ENCODE measurements at places on chromosomes 3 and 15. TPM values are rescaled to one million over a fixed set of nuclear protein-coding genes. Genes with fewer than 3 reads are reported as not detected.
A peak's percentile ranks its signal among the peaks of the same experiment; 100 is the strongest.

PTX3 gene
- total RNA-seq: 0.11 TPM

LEKR1 gene
- total RNA-seq: 0.68 TPM

DNA sequence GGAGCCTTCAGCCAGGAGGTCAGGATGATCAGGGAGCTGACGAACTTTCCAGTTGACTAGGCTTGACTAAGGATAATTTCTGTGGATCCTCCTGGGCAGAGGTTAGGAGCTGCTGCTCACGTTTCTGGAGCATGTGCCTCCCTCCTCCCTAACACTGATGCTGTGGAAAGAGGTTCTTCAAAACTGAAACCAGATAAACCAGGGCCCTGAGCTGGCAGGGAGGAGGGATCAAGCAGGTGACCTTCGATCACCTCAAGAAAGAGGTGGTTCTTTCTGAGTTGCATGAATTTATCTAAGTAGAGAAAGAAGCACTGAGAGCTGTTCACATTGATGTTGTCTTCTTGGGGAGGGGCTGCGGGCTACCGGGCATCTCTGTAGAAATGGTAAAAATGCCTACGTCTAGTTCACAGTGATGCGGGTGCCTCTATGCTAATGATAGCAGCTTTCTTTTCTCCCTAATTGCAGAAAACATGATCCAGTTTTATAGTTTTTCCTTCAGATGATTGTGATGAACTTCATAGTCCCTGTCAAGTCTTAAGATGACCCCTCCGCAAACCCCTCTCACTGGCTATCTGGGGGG lies 332.7 kb upstream of the LRRFIP2 start:
- no peak for DNase-seq

ITIH4 gene
- 8.0 TPM for total RNA-seq

DNA sequence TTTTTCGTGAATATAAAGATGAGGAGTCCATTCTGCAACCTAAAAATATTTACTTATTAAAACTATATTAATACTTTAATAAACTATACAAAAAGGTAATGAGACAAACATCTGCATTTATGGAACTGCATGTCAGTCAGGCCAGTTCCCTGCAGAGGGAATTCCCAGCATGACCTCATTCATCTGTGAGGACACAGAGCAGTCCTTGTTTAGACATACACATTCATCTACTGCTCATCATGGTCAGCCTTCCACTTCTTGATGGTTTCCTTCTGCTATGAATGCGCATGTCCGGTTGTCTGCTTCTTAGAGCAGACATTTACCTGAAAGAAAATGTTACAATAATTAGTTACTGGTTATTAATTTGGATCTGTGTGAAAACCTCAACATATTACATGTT lies 3.3 kb upstream of the ACTR8 start:
- DNase-seq: no peak

TWF2 gene
- 72.8 TPM for total RNA-seq

DNA sequence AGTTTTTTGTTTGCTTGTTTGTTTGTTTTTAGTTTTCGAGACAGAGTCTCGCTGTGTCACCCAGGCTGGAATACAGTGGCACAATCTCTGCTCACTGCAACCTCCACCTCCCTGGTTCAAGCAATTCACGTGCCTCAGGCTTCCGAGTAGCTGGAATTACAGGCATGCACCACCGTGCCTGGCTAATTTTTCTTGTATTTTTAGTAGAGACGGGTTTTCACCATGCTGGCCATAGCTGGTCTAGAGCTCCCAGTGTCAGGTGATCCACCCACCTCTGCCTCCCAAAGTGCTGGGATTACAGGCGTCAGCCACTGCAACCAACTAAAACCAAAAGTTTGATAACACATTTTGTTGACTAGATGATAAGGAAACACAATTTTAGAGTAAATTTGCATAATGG lies 372.7 kb downstream of the FGF12 start:
- DNase-seq: no peak

- peak; percentile 17 for DNase-seq
Measured at GRCh38 chr3:44114142-44114541, 127.5 kb upstream of the TOPAZ1 start.

DNA sequence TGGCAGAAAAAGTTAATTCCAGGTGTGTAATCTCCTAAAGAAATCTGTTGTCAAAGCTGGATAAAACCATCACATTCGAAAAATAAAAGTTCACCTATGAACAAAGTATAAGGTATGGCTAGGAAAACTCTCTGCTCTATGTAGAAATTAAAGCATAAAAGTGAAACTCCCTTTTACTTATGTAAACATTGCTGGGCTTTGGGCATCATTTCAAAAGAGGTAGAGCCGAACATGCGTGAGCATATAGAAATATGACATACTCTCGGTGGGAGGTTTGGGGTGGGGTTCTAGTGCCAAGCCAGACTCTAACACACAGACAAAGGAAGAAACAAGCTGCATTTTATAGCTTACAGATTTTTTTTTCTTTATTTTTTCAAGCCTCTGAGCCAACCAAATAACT lies 306.8 kb upstream of the ATP11B start:
- DNase-seq: no peak

DNA sequence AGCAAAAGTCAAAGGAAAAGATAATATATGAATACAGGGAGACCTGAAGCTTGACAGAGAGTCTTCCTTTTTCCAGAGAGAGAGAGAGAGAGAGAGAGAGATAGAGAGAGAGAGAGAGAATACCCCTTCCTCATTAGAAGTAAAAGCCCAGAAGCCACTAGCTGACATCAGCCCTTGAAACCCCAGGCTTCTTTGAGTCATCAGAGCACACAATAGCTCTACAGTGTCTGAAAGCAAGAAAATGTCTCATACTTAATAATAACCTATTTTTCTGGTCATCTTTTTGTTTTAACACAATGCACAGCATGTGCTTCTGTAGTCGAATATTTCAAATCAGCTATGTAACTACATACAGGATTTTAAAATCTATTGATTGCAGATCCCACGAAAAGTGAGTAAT lies 109.2 kb upstream of the NANOGP8 start:
- no peak for DNase-seq

SLC28A2 gene
- not detected for total RNA-seq

- DNase-seq: no peak
Measured at GRCh38 chr15:85777250-85778106, 17.2 kb downstream of the KLHL25 start.

DNA sequence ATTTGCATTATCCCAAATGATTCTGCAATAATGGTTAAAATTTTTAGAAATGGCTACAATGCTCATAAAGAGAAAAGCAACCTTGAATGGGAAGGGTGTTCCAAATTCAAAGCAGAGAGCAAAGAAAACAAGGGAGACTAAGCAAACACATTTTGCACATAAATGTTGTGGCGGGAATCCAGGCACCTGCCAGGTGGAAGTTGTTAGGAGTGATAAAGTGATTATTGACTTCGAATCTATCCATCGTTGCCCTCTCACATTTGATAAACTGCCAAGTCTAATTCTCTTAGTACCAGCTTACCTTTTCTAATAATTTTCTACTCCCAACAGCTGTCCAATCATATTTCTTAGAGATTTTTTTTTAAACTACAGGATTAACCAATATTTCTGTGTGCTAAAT lies 244.5 kb downstream of the CACNA2D3 start:
- DNase-seq: no peak

CDCP1 gene
- total RNA-seq: 0.63 TPM

GRCh38 chr3:101193957-101194356 lies 126.4 kb downstream of the IMPG2 start:
- DNase-seq: no peak

GOLGA8S gene
- not detected for total RNA-seq

DNA sequence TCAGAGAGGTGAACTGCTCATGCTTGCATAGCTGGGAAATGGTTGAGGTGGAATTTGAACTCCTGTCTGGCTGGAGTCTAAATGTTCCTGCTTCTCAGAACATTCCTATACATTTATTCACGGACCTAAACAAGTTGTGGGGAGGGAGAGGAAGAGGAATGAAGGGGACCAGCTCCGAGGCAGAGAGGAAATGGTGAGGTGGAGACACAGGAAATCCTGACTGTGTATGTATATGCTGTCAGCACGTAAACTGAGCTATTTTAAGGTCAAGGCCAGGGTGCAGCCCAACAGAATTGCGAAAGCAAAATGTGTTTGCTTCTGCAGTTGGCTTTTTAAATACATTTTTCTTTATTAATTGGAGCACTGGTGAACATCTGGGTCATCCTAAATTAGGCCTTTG lies 74.1 kb upstream of the POMGNT2 start:
- peak; percentile 26 for DNase-seq

CYP11A1 gene
- 0.41 TPM for total RNA-seq

DNA sequence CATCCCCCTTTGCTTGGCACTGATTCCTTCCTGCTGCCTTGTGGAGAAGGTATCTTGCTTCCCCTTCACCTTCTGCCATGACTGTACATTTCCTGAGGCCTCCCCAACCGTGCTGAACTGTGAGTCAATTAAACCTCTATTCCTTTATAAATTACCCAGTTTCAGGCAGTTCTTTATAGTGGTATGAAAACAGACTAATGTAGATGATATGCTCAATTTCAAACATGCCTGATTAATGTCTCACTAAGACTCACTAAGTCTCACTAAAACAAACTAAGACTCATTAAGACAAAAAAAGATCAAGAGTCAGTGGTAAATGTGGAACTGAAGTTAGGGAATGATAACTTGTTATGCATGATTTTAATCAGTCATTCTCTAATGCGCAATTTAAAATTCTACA lies 606.6 kb downstream of the RBMS3 start:
- no peak for DNase-seq

- DNase-seq: no peak
Measured at GRCh38 chr3:119609301-119609700, 11.6 kb downstream of the PLA1A start.

DNA sequence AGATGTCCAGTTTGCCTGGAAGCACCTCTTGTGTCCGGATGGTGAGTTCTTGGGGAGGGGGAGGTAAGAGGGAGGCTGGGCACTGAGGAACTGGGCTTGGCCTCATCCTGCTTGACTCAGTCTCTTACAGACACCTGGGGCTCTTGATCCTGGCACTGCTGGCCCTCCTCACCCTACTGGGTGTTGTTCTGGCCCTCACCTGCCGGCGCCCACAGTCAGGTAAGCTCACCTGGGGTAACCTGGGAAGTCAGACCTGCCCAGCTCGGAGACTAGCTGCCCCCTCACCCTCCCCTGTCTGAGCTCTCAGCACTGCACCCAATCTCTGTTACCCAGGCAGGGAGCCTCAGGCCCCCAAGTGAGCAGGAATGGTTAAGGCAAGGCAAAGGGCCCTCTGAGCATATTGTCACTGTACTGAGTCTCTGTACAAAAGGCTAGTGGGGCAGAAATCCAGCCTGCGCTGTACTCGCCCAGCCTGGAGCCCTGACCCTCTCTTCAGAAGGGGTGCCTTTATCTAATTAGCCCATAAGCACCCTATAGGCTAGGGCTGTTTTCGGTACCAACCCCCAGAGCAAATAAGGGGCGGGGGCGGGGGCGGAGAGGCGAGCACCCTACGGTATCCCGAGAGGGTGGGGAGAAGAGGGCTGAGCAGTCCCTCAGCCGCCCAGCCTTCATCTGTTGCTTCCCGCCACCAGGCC lies 2.2 kb upstream of the IL17RC start:
- no peak for DNase-seq

DNA sequence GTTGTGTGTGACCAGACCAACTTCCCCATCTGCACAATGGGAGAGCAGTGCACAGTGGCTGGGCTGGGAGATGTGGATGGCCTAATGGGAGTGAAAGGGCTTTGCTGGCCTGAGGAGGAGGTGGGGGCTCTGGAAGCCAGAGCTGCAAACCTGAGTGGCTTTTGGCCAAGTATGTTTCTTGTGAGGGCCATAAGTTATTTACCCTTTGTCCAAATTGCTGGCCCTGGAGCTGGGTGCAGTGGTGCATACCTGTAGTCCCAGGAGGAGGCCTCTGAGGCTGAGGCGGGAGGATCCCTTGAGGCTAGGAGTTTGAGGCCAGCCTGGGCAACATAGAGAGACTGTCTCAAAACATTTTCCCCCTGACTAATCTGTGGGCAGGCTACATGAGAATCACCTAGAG lies 129.1 kb downstream of the WNT7A start:
- DNase-seq: no peak

ALDH1A2 gene
- 0.53 TPM for total RNA-seq

- DNase-seq: no peak
Measured at GRCh38 chr15:58065445-58066041, at the start of gene ALDH1A2. Gene ALDH1A2 (minus strand): TSS chr15:58065711. CDS start chr15:58065650, 61 bp downstream.

DNA sequence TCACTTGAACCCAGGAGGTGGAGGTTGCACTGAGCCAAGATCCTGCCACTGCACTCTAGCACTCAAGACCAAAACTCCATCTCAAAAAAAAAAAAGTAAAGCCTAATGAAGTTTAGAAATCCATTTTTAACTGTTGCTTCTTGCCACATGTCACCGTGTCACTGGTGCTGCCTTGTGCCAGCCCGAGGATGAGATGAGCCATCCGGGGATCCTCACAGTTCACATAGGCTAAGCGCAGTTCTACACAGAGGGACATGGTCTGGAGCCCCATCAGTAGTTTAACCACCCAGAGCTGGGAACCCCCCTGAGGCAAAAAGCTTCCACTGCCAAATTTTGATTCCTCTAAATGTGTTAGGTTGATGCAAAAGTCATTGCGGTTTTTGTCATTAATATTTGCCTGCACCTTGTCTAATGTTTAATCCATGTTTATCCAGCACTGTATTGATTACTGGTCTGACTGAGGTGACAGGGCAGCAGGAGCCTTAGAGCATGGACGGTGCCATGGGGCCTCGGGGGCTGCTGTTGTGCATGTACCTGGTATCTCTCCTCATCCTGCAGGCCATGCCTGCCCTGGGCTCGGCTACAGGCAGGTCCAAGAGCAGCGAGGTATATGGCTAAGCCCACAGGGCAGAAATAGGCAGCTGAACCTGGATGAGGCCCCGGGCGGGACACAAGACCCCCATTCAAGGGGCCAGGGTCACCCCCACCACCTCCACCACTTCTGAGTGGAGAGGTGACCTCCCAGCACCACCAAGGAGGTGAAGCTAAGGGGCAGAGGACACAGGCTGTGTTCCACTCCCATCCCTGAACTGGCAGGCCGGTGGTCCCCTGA lies at the start of gene ITIH1:
TSS of gene ITIH1 (plus strand) at position 473 of the 832 bp plus-strand sequence. CDS start at position 490, 17 bp downstream.
- no peak for DNase-seq

ZNF80 gene
- 0.22 TPM for total RNA-seq

DNA sequence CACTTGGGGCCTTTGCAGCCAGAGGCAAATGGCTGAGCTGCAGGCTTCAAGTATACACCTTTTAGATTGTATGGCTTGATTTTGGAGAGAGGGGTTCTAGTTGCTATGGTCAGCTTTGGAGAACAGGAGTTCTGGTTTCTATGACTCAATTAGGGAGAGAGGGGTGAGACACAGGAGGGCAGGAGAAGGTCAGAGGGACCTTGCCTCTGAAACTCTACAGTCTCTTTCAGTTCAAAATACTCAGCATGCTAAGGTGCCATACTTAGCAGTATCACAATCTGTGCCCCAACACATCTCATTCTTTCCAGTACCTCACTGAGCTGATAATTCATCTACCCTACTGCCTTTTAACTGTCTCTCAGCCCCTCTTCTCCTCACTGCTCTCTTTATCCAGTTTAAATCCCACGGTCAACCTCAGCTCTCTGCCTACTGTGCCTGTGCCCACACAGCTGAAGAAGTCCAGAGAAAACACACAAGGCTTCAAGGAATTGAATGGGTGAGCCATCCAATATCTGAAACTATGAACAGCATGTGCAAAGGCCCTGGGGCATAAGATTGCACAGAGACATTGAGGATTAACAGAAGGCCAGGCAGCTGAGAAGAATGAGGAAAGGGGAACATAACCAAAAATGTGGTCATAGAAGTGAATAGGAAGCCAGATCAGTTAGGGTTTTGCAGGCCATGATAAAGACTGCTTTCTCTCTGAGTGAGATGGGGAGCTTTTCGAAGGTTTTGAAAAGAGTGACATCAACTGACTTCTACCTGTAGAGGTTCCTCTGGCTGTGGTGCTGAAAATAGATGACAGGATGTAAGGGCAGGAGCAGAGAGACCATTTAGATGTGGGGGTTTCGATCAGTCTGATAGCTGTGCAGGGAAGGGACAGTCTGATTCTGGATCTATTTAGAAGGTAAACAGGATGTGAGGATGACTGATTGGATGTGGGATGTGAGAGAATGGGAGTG lies 54.5 kb upstream of the C3orf80 start:
- DNase-seq: no peak

All from activated T-cell treated with anti-CD3 and anti-CD28 coated beads, Interleukin-2, amount 50 U/mL, for 4 hours (primary cell).